ENCODE measurements at places on chromosomes 4 and X.

DNA sequence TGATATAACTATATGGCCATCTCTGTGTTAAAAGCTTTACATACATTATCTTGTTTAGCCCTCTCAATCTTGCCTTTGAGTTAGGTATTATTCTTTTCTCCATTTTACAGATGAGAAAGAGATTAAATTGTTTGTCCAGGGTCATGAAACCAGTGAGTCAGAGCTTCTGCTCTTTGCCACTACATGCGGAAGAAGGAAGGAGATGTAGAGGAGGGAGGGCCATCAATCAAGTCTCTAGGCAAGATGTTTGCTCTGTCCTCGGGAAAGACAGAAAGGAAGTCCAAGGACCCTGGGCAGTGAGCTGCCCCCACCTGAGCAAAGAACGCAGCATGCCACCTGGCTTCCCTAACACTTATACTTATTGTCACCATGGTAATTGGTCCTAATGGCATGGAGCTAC lies 133.7 kb upstream of the IL1RAPL2 start:
- no peak for DNase-seq

DNA sequence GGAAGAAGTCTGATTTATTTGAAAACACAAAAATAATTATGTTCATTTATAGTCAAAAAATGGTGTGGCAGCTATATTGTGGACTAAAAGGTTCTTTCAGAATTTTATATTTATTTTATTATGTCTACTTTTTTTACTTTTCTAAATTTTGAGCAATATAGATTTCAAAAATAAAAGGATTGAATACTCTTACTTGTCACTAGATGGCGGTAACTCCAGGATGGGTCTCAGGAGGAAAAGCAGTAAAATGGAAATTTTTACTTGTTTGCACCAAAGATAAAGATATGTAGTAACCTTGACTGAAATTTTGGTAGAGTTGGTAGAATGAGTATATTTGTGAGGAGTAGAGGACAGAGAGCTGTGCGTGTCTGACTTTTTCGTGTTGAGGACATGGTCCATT lies 14.5 kb upstream of the DACH2 start:
- peak; percentile 46 for DNase-seq

DNA sequence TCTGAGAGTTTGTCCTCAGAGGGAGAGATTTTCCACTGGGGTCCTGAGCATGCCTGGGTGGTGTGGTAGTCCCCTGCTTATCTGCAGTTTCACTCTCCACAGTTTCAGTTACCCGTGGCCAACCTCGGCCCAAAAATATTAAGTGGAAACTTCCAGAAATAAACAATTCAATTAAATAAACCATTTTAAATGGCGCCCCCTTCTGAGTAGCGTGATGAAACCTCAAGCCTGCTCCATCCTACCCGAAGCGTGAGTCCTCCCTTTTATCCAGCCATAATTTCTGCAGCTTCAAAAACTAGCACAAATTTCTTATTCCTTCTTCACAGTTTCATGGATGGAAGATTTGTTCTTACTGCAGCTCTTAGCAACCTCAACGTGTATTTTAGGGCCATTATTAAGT lies 26.7 kb downstream of the PNMA6E start:
- peak; percentile 0 for DNase-seq

DNA sequence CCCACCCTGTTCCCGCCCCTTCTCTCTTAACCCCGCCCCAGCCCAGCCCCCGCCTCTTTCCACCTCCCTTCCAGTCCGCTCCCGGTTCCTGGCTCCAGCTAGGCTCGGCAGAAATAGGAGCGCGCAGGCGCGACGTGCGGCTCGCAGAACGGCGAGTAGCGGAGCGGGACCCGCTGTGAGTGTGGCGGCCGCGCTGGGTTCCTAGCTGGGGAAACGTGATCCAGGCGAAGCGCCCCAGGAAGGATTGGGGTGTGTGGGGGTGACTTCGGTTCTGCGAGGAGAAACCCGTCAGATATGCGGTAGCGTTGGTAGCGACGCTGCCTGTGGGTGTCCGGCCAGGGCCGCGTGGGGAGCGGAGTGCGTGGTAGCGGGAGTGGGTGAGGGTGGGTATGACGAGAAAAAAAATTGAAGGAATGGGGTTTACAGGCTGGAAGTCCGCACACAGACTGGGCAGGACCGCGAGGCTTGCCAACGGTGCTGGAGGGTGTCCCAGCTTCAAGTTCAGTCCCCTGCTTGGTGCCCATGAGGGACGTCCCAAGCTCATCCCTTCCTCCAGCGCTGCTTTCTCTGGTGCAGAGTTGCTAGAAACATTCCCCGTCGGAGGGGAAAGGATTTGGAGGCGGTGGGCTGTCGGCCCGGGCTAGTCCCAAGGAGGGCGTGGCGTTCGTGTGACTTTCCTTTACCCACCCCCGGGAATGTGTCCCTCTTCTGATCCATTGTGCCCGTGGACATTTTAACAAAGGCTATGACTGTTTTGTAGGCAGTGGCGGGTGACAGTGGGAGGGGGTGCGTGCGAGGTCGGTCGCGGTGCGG lies at the start of gene PRRG1:
PRRG1 (plus strand) TSS at position 144 of the 813 bp plus-strand sequence. CDS start 56,886 bp downstream, outside the sequence.
- DNase-seq: peak; percentile 65

GRCh38 chrX:41881166-41881565 lies 42.2 kb downstream of the CASK start:
- DNase-seq: no peak

DNA sequence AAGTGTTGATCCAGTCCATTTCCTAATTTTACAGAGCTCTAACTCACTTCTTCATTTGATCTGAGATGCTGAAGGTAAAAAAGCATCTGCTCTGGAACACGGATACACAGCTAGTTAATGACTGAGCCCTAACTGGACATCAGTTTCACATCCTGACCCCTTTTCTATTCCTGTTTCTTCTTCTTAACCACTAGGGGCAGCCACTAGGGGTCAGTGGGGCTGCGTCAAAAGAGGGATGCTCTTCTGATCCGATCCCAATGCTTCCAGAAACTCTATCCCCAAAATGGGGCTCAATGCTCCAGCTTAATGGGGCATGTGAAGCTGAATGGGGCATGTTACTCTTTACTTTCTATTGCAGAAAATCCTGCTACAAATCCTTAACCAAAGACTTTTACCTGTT lies 33.4 kb upstream of the PHKA2 start:
- DNase-seq: peak; percentile 43

DNA sequence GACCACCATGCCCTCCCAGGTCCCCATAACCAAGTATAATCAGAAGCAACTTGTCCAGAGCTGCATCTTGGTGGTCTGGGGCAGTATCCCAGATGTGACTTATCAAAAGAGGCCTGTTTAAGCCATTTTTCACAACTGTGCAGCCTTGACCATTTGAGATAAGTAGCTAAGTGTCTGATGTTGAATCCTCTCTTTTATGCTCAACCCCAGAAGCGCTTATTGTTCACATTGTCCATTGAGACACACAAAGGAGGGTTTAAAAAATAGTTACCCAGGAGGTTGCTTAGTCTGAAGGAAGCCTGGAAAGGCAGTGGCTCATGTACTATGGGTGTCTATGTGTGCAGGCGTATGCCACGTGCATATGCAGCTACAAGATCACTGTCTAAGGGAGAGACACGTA lies 27.0 kb downstream of the ENPP6 start:
- DNase-seq: no peak

DNA sequence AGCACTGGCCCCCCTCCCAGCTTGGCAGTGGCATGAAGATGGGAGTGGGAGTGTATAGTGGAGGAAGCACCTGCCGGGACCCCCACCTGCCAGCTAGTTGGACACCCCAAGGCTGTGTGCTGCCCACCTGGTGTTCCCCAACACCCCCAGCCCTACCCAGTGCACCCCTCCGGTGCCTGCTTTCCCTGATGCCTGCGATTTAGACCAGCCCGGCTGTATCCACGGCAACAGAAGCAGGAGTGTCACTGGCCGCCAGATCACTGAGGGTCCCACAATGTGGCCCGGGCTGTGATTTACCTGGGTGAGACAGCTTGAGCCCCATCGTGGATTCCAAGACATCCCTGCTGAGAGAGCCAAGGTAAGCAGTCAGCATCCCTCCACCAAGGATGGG lies 533 bp downstream of the GPR173 start:
- DNase-seq: peak; percentile 33

GRCh38 chr4:70658418-70658817 lies 7.9 kb downstream of the JCHAIN start:
- DNase-seq: no peak

DNA sequence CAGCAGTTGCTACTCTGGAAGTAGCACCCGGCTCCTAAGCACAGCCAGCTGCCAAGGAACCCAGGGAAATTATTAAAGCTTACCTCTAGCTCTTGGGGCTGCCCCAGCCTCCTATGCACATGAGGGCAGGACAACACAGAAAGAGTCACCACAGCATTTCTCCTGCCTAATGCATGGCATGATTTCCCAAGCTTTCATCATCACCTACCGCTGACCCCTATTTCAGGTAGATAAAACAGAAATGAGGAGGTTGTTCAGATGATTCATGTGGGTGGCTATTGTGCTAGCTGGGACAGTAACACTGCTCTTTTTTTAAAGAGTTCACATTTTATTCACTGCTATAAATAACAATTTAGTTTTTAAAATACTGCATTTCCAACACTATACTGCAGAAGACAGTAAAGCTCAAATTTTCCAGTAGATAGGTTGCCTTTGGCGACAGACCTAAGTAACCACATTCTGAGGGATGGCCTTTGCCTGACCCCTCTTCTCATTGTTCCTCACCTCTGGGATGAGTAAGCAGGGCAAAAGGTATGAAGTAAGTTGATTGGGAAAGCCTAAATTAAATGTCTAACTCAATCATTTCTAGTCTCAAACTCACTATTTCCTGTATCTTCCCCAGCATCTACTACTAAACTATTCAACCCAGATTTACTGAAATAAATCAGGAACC lies 16.7 kb downstream of the CASK start:
- no peak for DNase-seq

- no peak for DNase-seq
Observed at GRCh38 chr4:147340591-147341120, 140.2 kb upstream of the EDNRA start.

DNA sequence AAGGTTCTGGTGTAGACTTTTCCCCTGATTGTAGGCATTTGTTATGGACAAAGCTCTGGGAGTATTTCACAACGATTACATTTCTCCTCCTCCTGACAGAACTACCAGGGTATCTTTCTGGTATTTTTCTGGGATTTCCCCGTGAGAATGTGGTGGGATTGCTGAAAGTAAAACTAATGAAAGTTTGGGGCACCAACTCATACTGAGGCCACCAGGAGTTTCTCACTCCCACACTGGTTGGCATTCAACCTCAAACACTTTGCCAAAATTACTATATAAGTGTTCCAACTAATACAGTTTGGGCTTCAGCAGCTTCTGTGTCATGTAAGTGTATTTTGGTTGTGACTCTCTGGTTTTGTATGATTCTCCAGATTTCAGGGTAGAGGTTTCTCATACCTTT lies 855.1 kb downstream of the GLUD2 start:
- DNase-seq: no peak

All from NCI-H69 (cell line).